ENCODE measurements at places on chromosomes 2 and 18. TPM values are rescaled to one million over a fixed set of nuclear protein-coding genes. Genes with fewer than 3 reads are reported as not detected.

- DNase-seq = no peak
These were observed 885.7 kb upstream of the KLHL29 start for GRCh38 chr2:22499082-22499839.

ITPRIPL1 gene
- 14.5 TPM for total RNA-seq

DNA sequence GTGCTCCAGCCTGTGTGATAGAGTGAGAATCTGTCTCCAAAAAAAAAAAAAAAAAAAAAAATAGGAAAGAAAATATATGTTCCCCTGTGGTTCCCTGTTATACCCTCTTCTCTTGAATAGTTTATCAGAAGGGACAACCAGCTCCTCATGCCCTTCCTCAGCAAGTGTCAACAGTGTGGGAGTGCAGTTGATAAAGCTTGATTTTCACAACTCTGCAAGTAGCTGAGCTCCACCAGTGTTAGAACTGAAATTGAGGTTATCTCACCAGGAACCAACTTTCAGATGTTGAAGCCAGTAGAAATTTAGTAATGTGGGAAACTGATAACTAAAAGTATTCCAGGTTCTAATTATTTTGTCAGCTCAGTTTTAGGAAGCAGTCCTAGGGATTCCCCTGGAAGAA is 25.1 kb downstream of the NEDD4L start:
- no peak for DNase-seq

DNA sequence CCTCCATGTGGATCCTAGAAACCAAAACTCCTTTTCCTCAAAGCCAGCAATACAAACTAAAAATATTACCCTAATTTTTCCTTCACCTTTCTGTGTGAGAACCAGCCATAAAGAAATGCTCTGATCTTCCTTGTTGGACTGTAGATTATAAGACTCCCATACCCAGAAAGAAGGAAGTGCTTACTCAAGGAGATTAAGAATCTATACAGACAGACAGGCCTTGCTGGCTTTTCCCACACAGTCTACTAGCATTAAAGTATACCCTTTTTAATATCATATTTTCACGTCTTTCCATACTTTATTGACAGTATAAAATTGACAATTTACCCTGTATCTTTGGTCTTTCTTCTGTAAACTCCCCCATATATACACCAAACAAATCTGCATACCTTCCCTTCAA is 139.0 kb downstream of the GULP1 start:
- DNase-seq = no peak

GRCh38 chr2:53949457-53949856 is 21.3 kb downstream of the PSME4 start:
- no peak for DNase-seq

GRCh38 chr2:240968731-240969624 is 29.4 kb upstream of the SNED1 start:
- DNase-seq = no peak

DNA sequence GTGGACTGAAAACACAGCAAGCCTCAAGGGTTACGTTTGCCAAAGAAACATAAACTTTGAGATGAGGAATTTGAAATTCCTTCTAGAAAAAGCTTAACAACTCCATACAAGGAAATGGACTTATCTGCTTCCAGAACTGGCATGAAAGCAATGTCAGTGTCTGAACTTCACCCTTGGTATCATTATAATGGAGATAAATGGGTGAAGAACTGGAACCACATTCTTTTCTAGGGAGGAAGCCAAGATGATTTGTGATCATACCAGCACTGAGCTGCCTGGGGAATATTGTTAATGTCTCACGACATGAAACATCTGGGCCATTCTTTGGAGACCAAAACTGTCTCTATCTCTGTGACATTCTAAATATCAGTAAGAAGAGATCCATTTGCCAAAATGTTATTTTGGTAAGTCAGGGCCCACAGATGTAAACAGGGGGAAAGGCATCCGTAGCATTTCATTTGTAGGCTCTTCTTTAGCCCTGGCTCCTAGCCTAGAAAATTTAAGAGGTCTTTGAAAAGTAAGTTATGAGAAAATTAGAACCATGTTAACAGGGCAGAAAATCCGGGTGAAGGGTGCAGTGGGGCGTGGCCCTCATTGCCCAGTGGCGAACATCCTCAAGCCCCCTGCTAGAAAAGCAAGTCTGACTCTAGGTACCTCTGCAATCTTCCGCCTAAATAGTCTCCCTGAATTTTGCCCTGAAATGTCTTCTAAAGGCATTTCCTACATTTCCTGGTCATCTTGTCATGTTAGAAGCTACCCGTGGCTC is 295.3 kb upstream of the EPAS1 start:
- DNase-seq = no peak

HRH4 gene
- not detected for total RNA-seq

- no peak for DNase-seq
These were observed 142.2 kb downstream of the UBE2E3 start for GRCh38 chr2:181122601-181123000.

DNA sequence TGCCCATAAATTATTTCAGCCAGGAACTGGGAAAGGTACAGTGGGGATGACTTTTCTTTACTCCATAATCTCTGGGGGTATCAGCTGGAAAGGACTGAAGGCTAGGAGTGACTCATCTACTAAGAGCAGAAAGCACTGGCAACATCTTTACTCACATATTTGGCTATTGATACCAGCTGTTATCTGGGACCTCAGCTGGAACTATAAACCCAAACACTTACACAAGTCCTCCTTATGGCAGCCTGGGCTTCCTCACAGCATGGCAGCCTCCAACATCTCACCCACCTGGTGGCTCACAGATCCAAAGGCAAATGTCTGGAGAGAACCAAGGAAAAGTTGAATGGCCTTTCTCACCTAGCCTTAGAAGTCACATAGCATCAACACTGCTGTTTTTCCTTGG is 379.0 kb upstream of the RND3 start:
- peak; percentile 30 for DNase-seq

EMILIN2 gene
- 5.4 TPM for total RNA-seq

DNA sequence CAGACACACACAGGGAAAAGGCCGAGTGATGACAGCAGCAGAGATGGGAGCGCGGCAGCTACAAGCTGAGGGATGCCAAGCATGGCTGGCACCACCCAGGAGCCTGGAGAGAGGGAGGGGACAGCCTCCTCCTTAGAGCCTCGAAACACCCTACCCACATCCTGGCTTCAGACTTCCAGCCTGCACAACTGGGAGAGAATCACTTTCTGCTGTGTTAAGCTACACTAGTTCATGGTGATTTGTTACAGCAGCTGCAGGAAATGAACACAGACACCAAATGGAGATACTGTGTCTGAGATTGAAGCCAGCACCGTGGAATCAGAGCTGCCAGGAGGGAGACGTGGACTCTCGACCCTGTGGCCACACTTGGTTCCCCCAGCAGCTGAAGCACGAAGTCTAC is 27.5 kb upstream of the FOSL2 start:
- DNase-seq = no peak

- DNase-seq = peak; percentile 51
These were observed 163.1 kb downstream of the ANTXR1 start for GRCh38 chr2:69175790-69176715.

GRCh38 chr18:47586418-47587070 is 335.1 kb upstream of the SKOR2 start:
- no peak for DNase-seq

PLEKHH2 gene
- total RNA-seq = 0.59 TPM

Data from RPMI7951 (cell line).